H7 (cell line): ENCODE measurements at places on chromosomes 1 and 21.

- no peak for DNase-seq
Measured at GRCh38 chr1:156198831-156199349, 5.0 kb downstream of the SLC25A44 start.

DNA sequence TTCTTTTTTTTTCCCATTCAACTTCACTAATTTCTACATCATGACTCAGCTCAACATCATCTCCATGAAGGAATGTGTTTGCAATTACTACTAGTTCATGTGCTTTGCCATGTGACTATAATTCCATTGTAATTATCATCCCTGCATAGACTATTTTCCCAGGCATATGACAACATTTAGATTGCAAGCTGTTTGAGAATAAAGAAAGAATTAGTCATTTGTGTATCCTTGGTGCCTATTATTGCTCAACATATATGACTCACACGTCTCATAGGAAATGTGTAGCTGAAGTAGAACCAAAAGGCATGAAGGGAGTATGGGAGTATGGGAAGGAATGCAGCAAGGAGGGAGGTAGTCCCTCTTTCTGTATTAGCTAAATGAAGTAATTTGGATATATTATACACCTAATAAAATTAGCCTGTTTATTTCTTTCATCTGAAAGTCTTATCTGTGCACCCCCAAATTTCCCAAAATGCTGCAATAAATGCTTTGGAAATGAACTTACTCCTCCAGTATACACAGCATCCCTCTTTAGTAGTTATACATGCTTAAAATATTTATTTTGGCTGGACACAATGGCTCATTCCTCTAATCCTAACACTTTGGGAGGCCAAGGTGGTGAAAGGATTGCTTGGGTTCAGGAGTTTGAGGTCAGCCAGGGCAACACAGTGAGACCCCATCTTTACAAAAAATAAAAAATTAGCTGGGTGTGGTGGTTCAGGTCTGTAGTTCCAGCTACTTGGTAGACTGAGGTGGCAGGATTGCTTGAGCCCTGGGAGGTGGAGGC lies 316.9 kb upstream of the ADGRL4 start:
- DNase-seq = no peak

- DNase-seq = no peak
Measured at GRCh38 chr1:159675046-159675445, 39.3 kb downstream of the CRP start.

- no peak for DNase-seq
Measured at GRCh38 chr21:32304998-32305397, 6.3 kb downstream of the MRAP start.

- DNase-seq = no peak
Measured at GRCh38 chr1:64986903-64987871, 20.8 kb upstream of the JAK1 start.

GRCh38 chr1:210412240-210412639 lies 83.5 kb downstream of the HHAT start:
- no peak for DNase-seq

DNA sequence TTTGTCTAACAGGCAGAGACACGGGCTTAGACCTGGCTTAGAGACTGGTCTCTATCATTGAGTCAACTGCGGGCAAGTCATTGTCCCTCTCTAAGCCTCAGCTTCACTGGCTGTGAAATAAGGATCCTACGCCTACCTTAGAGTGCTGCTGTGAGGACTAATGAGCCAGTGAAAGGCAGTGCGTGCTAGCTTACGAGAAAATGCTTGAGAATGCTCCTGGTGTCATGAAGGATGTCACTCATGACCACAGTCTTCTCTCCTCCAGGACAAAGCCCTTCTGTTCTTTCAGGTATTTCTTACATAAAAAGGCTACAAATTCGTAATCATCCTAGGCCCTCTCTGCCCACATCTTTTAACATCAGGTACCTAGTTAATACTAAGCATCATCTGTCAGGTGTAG lies 16.5 kb upstream of the A3GALT2 start:
- DNase-seq = no peak

- no peak for DNase-seq
Measured at GRCh38 chr1:246680696-246681130, 43.5 kb upstream of the SCCPDH start.

DNA sequence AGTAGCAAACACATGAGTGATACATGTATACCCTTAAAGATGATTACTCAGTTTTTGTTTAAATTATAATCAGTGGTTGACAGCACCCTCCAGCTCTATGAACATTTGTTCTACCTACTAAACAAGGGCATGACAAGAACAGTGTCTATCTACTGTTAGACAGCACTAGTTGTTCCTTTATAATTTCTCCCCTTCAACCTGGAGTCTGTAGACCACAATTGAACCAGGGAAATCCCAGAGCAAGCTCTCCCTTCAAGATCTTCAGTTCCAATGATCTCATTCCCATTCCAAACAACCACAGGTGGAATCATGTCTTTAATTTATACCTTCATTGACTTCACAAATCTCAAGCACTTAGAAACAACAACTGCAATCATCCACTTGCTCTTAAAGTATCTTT lies 216.1 kb downstream of the HHIPL2 start:
- DNase-seq = no peak

- DNase-seq = peak; percentile 43
Measured at GRCh38 chr1:205907794-205908193, 35.5 kb downstream of the SLC26A9 start.

DNA sequence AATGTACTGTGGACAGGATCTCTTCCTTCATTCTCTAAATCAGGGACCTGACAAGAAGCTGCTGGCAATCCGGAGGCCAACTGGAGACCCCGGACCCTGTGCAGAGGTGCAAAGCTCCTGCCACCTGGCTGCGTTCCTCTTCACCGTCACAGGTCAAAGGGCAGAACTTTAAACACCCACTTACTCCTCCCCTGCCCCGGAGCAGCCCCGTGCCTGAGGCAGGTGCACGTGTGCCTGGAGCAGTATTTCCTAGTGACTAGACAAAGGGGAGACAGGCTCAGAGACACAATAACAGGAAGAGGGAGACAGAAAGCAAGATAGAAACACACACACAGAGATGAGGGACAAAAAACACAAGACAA lies 6.6 kb upstream of the PIGC start:
- no peak for DNase-seq

GRCh38 chr1:84642774-84643173 lies 47.5 kb downstream of the SSX2IP start:
- no peak for DNase-seq

GRCh38 chr1:115880981-115881672 lies 40.2 kb upstream of the NHLH2 start:
- DNase-seq = no peak

DNA sequence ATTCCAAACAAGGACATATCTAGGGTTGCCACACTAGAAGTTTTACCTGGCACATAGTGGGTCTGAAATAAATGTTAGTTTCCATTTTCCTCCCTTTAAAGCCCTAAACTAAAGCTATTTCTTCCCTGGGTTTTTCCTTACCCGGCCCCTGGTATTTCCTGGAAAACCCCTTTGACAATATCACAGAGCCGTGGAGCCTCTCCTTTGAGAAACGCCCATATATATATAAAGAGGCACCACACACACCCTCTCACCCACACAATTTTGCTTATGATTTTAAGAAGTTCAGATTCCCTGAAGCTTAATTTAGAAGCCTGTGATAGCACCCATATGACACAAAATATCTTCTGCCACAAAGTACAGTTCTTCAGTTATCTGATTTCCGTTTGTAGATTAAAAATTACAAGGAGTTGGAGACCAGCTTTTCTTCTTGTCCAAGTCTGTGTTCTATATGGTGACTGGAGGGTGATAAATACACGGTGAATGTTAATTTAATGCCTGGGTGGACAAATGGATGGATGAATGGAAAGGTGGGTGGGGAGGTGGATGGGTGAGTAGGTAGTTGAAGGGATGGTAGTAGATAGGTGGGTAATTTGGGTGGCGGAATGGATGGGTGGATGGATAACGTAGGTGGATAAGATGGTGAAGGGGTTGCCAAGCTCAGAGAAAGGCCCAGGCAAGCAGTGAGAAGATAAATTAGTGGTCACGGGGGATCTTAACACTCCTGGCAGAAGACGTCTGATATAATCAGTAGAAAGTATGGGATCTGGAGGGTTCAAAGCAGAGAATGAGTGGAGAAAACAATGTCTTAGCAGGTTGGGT lies 154.4 kb upstream of the FGGY start:
- no peak for DNase-seq

DNA sequence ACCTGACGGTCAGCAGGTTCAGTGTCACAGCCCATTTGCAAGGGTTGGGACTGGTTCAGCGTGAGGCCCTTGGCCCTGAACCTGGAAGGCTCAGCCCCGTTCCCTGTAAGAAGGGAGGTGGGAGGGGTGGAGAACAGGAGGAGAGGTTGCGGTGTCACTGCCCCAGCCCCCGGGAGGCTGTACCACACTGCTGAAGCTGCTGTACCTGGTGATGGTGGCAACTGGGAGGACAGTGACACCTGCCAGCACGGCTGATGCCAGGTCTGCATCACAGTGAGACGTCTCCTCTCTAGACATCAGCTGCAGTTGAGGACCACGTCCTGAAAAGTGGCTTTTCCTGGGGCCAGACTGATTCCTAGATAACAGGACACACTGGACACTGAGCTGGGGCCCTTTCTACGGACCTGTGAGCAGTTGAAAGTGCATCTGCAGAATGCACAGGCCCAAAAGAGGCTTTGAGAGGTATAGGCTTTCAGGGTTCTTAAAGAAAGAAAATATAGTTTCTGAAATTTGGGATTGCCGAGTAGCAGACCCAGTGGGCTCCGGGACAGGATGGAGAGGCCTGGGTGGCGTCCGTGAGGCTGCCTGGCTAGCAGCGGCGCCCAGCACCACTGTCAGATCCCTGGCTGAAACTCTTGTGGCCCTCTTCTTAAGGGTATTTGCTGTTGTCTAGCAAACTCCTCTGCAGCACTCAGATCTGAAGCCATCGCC lies 47.7 kb downstream of the COQ8A start:
- peak; percentile 35 for DNase-seq

DNA sequence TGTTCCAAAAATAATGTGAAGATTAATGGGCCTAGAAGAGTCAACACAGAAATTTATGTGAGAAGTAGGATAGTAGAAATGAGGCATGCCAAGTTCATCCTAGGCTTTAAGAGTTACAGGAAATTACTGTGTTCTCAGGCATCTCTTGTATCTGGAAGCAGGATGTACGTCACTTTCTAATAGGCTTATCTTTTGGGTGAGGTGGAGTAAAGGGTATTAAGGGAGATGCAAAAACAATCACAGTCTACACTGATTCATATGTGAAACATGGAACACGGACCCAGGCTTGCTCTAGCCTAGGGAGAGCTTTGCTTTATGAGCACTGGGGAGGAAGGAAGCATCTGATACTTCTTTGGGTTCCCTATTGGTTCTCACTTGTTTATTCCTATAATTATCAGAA lies 84.5 kb upstream of the RGS4 start:
- no peak for DNase-seq

DNA sequence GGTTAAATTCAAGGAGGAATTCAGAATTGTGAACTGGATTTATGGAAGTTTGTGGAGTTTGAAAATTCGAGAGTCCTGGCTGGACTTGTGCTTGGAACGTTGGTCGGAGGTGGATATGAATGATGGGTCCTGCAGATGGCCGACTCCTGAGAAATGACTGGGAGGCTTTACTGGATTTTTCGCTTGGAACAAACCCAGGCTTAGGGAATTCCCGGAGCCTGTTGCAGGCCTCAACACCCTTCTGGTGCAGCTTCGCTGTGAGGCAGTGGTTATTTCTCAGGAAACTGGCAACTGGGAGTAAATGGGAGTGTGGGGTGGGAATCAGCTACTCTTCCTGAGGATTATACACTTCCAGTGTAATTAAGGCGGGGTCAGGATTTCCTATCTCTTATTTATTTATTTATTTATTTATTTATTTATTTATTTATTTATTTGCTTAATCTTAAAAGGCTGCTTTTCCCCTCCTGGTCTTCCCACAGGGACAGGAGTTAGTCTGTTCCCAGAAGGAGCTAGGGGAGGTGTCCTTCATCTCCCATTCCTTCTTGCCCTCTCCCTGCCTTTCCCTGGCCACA lies 21.1 kb downstream of the MAPKAPK2 start:
- DNase-seq = no peak

DNA sequence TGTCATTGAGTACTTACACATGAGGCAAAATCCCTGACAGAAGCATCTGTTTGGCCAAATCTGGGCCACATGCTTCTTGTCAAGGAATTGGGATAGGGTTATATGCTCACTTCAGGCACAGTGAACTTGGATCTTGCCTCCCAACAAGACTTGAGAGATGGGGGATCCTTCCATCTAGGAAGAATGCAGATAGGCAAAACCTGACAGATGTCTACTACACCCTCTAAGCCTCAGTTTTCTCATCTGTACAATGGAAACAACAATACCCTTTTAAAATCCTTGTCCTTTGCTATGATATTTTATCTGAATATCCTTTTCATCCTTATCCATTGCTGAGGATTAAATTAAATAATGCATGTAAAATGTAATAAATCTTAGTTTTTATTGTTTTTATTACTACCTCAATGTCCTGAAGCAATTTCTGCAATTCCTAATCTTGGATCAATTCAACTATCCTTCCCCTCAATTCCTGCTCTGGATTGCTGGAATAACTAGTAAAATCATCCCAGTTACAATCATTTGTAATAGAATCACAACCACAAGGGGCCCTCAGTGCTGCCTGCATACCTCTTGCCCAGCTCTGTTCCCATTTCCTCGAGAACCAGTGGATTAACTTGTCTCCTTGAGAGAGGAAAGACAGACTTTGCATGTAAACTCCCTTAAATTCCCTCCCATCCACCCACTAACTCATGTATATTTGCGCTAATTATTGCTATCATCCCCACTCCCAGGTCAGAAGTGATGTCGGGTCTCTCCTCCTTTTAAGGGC lies 8.1 kb upstream of the XPR1 start:
- DNase-seq = peak; percentile 23

GRCh38 chr1:68377098-68377497 lies 72.7 kb downstream of the RPE65 start:
- DNase-seq = peak; percentile 32

GRCh38 chr1:243735457-243735856 lies 114.6 kb downstream of the AKT3 start:
- no peak for DNase-seq

DNA sequence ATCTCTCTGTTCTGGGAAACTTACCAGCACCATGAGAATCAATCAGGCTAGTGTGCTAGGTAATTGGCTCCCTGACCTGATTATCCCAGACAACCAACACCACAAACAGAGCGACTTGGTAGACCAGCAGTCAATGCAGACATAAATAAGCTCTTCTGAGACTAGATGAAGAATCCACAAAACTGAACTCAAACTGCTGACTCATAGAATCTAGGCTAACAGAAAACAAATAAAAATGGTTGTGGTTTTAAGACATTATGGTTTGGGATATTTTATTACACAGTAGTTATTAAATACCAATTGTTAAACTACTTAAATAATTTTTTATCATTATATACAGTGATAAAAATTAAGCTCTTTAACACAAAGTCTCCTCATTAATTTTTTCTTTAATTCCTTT lies 535.7 kb downstream of the COL11A1 start:
- DNase-seq = no peak

DNA sequence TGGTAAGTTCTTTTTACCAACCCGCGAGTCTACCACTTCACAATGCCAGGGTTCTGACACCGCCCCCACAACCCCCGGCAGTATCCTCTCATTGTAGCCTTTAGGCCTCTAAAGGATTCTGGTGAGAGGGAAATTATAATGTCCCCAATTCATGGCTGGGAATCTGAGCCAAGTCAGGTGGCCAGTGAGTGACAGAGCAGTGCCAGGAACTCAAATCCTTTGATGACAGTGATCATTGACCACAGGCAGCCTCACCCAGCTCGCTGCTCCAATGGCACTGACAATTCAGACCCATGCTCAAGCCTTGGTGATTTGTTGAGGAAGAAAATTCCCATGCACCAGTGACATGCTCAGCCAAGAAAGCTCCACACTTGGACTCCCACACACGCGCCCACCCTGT lies 63.4 kb upstream of the CSF1 start:
- DNase-seq = no peak

- DNase-seq = no peak
Measured at GRCh38 chr1:243443557-243443956, 187.7 kb downstream of the SDCCAG8 start.
